ENCODE measurements at places on chromosomes 5 and 9.

GRCh38 chr9:129138476-129139232 is 27.4 kb downstream of the PTPA start:
- no peak for DNase-seq

GRCh38 chr5:95591490-95591901 is 28.4 kb upstream of the GPR150 start:
- DNase-seq = no peak

- no peak for DNase-seq
Measured at GRCh38 chr5:84228266-84228665, 156.4 kb downstream of the EDIL3 start.

DNA sequence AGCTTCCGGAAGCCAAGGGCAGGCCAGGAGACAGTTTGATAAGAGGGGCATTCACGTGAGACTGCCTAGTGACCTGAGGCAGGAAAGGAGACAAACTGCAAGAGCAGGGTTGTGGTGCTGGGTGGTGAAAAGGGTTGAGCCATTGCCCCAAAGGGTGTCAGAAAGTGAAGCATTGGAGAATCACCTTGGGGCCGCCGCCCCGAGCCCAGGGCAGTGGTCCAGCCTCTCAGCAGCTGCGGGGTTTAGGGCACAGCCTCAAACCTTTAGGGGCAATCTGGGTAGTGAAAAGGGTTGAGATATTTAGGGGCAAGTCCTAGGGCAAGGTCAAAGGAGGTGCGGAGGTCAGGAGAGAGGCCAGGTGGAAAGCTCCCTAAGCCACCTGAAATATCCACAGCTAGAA is 10.4 kb upstream of the ANKRD33B start:
- no peak for DNase-seq

- no peak for DNase-seq
Measured at GRCh38 chr5:146450002-146450401, 2.9 kb downstream of the TCERG1 start.

DNA sequence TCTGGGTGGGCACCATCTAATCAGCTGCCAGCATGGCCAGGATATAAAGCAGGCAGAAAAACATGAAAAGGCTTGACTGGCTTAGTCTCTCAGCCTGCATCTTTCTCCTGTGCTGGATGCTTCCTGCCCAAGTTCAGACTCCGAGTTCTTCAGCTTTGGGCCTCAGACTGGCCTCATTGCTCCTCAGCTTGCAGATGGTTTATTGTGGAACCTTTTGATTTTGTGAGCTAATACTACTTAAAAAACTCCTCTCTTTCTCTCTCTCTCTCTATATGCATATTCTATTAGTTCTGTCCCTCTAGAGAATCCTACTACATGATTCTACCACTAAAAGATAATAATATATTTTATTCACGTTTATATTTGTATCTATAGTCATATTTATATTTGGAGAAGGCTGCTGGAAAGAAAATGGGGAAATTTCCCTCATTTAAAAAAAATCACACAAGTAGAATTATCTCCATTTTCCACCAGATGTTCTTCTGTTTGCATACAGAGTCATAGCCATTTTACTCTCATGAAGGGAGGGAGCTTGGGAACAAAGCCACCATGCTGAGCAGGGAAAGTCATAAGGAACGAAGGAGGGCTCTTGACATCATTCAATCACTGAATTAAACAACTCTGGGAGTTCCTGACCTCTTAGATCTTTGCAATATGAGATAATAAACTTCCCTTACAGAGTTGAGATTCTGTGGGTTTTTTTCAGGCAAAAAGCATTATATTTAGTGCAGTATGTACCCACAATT is 1137.4 kb upstream of the CDH18 start:
- DNase-seq = no peak

DNA sequence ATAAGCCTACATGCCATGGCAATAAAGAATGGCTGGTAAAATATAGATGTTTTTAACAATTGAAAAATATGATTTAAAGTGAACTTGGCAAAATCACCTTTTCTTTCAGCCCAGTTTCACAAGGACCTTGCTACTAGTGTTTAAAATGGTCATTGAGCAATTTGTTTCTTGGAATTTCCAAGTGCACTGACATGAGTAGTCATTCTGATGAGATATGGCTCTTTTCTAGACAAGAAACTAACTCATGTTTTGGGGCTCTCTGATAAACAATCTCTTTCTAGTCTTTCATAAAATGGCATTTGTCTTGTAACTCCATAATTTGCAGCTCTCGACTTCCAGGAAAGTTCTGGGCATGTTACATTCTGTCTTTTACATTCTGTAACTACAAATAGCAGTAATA is 176.8 kb downstream of the NR2F1-AS1 start:
- no peak for DNase-seq

DNA sequence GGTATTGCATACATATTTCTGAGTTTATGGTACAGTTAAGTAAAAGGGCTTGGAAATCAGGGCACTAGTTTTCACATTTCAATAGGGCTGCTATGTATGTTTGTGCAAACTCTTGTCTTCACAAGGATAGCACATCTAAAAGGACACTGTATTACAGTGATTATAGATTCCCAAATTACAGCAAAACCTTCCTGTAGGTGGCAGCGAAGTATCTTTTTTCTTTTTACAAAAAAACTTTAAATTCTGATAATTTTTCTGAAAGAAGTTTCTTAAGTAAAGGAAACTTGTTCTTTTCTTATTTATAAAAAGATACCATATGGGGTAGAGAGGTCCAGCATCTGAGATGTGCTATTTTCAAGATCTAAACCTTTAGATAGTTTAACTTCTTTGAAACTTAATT is 337.8 kb downstream of the PTPRD start:
- DNase-seq = no peak
